ENCODE measurements at places on chromosomes 12 and 14. TPM values are rescaled to one million over a fixed set of nuclear protein-coding genes. Genes with fewer than 3 reads are reported as not detected.

PZP gene
- total RNA-seq = not detected

GRCh38 chr14:68486033-68486732 is 306.7 kb downstream of the ZFP36L1 start:
- DNase-seq = no peak

HOTAIR gene
- total RNA-seq = not detected

ZC2HC1C gene
- total RNA-seq = 2.9 TPM

DNA sequence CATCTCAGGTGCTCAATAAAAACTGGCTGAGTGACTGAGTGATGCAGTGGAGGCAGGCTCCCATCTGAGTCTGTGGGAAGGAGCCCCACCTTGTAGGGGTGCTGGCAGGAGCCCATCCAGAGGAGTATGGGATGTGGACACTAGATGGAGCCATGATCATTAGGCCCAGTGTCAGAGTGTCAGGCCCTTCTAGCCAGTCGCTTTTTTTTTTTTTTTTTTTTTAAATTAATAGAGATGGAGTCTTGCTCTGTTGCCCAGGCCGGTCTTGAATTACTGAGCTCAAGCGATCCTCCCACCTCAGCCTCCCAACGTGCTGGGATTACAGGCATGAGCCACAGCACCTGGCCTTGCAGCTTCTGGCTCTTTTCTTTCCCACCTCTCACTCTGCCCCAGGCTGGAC is 11.5 kb downstream of the RITA1 start:
- DNase-seq = peak; percentile 81

IGFBP6 gene
- 1.8 TPM for total RNA-seq

GRCh38 chr12:33581613-33582122 is 142.0 kb upstream of the SYT10 start:
- no peak for DNase-seq

DNA sequence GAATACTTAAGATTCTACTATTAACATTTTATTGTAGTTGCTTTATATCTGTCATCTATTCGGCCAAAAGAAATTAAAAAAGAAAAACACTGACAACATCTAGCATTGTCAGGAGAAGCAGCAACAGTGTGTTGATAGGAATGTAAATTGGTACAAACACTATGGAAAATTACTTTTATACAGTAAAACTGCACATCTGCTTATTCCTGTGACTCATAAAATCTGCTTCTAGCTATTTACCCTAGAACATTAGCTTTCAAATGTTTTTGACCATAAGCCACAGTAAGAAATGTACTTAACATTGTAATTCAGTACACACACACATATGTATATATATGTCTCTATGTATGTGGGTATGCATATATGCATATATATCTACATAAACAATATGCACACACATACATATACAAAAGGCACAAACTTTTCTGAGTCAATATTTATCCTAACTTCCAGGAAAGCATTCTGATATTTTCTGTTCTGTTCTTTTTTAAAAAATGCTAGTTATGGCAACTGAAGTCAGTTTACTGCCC is 278.9 kb upstream of the GARIN2 start:
- no peak for DNase-seq

NANOG gene
- not detected for total RNA-seq

PTPRR gene
- not detected for total RNA-seq

DNA sequence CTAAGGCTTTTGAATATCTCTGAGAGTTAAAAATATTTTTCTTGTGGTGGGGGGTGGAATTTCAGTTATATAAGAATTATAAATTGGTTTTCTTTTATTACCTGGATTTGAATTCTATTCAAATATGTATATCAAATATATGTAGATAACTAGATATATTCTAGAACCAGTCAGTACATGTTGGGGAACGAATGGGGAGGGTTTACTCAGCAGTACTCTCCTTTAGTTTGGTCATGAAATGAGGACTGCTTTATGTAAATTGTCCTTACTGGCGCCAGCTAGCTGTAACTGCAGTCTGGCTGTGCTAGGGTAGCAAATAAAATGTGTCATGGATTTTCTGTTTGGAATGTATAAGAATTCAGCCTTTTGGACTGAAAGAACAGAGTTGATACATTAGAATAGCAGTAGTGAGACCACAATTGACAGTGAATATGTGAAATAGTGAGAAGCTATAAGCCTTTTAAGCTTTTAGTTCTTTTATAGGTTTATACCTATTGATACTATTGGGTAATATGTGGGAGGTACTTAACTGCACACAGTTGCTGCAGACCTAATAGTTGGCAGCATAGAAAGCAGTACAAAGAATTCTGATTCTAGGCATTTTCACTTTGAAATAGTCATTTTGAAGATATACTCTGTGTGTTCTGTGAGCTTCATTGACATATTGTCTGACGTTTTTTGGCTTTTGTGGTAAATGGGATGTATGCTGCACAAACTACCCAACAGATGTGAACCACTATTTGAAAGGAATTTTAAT is 29.0 kb downstream of the ATF7IP start:
- peak; percentile 76 for DNase-seq

DNA sequence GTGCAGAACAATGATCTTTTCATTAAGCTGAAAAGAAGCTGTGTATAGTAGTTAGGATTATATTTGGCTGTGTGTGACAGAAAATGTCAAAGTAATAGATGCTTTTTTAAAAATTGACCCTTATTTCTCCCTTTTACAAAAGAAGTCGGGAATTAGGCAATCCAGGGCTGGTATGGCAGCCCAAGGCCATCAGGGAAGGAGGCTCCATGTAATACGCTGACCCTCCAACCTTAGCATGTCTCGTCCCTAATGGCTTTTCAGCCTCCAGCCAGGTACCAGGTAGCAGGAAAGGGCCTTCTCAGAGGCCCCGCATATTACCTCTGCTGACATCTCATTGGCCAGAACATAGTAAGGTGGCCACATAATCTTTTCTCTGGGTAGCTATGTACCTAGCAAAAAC is 79.7 kb downstream of the VCPKMT start:
- DNase-seq = no peak

DNA sequence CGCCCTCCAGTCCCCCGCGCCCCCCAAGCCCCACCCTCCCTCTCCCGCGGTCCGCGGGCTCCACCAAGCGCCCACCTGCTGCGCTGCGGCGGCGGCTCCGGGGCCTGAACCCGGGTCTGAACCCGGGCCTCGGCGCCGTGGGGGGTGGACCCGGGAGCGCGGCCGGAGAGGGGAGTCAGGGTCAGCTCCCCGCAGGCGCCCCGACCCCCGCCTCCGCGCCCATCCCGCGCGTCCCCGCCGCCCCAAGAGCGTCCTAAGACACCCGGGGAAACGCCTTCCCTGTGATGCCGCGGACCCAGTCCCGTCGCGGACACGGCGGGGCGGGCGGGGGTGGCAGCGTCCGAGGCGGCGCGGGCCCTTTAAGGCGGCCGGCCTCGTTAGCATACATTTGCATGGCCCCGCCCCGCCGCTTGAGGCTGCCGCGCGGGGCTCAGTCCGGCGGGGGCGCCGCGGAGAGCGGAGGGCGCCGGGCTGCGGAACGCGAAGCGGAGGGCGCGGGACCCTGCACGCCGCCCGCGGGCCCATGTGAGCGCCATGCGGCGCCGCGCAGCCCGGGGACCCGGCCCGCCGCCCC is at the start of gene MMP17:
MMP17 (plus strand) TSS at position 433 of the 574 bp plus-strand sequence; CDS start at position 535, 102 bp downstream.
- DNase-seq = no peak

TAS2R50 gene
- 0.89 TPM for total RNA-seq

DNA sequence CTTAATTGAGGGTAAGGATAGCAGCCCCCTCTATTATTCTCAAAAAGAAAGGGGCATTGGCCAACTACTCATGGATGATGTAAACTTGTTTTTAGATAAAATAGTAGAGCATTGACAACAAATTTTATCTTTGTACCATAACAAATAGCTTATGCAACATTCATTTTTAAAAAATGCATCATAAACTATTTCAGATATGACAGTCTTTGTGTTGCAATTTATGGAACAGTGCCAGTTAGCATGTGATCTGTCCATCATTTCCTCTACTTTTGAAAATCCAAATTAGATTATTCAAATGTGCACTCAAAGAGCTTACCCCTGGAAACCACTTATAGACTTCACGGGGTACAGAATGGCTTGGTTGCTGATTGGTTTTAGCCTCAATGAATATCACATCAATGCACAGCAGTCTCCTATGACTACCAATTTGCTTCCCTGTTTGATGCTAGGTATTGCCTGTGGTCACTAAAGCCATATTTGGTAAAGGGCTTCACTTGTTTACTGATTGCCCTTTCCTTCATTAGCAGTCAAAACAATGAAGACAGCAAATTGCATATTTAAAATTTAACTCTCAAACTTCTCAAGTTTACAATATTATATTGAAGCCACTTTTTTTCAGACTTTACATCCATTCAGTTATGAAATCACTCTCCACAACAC is 274.9 kb upstream of the MGAT4C start:
- DNase-seq = no peak

NRXN3 gene
- not detected for total RNA-seq

DNA sequence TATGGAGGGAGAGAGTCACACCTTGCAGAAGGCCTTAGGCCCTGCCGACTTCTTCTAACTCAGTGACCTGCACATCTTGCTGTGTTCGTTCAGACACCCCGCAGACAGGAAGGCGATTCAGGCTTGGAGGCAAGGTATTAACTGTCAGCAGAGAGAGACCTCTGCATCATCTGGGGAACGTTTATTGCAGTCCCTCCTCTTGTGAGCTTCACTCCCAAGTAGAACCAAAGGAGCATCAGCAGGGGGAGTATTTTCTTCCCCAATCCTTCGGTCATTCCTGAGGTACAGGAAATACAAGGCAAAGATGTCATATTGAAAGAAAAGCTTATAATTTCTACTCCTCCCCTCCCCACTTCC is 217.9 kb downstream of the CRADD start:
- DNase-seq = no peak

DNA sequence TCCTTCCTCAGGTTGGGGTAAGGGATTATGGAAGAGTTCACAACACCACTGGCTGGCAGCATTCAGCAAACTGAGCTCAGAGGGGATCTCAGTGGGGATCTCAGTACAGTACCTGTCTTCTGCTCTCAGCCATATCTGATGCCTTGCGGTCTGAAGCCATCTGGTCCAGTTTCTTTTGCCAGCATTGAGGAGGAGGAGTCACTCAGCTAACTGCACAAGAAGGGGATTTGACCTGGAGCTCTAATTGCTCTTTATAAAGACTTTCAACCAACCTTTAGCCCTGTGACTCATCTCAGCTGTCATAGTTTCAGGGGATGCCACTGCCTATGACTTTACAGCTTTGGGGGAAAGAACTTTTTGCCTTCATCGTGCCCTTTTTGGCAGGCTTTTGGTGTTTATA is 44.9 kb downstream of the JKAMP start:
- no peak for DNase-seq

- DNase-seq = no peak
These were observed 105.3 kb upstream of the HECTD1 start for GRCh38 chr14:31312934-31313333.

GRCh38 chr14:54535646-54536045 is 25.9 kb downstream of the CGRRF1 start:
- DNase-seq = no peak

GRCh38 chr12:118397708-118398440 is 21.5 kb downstream of the SUDS3 start:
- no peak for DNase-seq

NAV3 gene
- total RNA-seq = not detected

- no peak for DNase-seq
These were observed 26.5 kb downstream of the AP5M1 start for GRCh38 chr14:57295239-57295638.

DNA sequence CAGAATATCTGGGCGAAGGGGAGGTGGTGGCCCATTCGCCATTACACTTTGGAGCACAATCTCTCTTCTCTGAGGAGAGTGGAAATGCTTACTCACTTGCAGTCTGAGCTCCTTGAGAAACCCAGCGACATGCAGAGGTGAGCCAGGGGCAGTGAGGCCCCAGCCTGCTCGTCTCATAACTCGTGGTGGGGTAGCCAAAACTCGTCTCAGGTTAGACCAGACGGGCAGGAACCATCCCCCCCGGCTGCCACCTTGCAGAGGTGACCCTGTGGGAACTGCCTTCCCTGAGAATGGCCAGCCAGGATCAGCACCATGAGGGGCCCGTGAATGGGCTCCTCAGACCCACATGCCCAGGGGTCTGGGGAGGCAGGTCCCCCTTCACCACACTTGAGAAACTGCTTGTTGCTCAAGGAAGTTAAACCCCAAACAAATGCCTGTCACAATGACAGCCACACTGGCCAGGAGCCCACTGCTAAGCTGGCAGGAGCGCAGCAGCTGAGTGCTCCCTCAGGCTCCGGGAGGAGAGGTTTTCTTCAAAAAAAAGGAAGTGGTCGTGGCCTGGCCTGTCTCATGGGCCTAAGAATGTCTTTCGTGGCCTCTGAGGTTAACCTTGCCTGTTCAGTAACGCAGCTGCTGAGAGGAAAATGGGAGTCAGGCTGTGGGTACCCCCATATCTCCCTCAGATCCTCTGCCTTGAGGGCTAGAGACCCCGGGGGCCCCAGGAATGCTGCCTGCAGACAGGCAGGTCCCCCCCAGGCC is 9.2 kb upstream of the ALDH2 start:
- DNase-seq = peak; percentile 67

DNA sequence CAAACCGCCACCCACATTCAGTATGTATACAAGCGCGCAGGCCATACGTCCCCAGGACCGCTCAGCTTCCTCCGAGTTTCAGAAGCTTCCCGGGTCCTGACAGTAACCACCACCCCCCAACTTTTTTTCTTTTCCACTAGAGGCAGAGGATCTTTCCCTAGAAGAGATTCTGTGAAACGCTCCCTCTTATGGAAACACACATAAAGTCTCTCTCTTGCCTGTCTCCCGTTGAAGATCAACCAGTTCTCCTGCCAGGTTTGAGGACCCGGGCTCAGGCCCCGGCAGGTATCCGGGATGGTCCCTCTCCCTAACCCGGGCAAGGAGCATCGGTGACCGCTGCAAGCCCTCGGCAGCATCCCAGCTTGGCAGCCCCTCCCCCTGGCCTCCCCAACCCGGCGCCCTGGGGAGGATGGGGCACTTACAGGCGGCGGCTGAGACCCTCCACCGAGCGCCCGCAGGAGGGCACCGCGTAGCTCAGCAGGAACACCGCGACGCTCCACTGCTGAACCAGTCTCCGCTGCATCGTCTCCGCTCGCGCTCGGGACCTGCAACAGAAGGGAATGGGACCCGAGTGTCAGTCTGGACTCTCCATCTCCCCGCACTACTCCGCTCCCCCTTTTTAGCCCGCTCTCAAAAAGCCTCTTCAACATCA is 3.4 kb downstream of the PTHLH start:
- DNase-seq = no peak

GRCh38 chr12:47080725-47081502 is 1.2 kb upstream of the AMIGO2 start:
- peak; percentile 81 for DNase-seq

DNA sequence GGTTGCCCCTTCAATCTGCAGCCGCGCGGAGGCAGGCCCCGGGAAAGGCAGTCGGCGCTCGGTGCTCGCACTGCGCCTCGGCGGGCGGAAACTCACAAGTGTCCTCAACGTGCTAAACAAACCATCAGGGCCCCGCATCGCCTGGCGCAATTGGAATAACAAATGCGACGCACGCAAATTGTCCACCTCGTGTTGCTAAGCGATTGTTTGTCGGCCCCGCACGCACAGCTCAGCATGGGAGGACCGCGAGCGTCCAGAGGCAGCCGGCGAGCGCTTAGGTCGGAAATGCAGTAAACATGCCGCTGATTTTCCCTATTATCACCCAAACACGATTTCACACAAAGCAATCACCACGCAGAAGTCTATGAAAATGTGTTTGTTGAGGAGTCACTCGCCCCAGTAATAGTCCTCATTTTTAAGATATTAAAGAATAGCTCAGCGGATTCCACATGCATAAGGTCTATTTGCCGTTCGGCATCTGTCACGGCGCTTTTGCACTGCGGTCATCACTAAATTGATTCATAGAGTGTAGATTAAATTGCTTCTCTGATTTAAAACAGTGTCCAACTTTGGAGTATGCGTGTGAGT is 3.2 kb upstream of the GSC start:
- DNase-seq = no peak

CD4 gene
- total RNA-seq = 0.82 TPM

GRCh38 chr14:38063711-38064320 is 143.9 kb upstream of the SSTR1 start:
- no peak for DNase-seq
